Stimulated activated CD4-positive, alpha-beta T cell treated with anti-CD3 and anti-CD28 coated beads, Interleukin-15, amount 100 ng/mL, for 1 hour (primary cell): ENCODE measurements at places on chromosomes 3 and 15.

DNA sequence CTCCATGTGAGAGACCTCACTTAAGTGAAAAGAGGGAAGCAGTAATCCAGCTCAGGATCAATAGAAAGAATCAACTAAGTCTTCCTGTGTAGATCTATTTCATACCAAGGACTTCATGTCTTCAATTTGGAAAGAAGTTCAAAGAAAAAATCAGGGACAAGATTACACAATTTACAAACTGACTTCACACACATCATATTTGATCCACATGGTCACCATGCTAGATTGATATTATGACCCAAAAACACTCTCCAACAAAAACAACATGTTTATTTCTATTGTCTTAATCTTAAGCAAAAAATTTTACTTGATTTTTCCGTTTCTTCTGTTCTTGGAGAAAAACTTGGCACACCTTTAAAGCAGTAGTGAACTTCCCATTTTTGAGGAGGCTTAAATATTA, 76.3 kb downstream of the THBS1 start:
- no peak for DNase-seq

GRCh38 chr3:177459401-177459800, 262.1 kb upstream of the TBL1XR1 start:
- DNase-seq, result no peak

GRCh38 chr3:354432-354831, 157.9 kb downstream of the CHL1 start:
- DNase-seq, result no peak

- DNase-seq, result no peak
These were observed 1371.6 kb downstream of the NSUN3 start for GRCh38 chr3:95434491-95434890.

- DNase-seq, result no peak
These were observed 1.6 kb downstream of the EIF4E3 start for GRCh38 chr3:71723452-71724170.

GRCh38 chr3:86785386-86785785, 205.6 kb downstream of the VGLL3 start:
- DNase-seq, result no peak

DNA sequence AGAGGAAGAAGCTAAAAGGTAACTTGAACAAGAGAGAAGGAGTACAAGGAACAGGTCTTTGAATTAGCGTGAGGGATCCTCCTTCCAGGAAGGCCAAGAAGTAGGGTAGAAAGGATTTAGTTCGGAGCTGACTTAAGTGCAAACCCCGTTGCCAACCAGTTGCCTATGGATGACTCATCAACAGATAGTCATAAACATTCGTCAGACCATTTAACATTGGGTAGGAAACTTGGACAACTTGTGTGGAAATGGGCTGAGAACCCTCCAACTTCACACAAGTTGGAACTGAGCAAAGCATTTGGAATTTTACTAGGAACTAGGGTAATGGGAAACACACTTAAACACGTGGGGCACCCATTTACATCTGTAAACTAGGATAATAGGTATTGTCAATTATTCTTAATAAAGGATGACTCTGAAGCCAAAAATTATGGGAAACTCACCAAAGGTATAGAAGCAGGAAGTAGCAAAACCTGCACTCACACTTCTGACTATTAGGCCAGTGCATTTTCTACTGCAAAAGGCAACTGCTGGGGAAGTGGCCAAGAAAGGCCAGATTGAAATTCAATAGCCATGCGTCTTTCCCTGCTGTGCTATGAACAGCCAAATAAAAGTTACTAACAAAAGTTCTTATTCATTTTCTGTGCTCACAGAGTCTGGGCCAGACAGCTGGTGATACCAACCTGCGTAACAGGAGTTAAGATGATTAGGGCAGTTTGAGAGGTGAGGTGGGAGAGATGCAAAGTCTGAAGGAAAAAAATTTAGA, 174.5 kb upstream of the TMC3 start:
- DNase-seq, result no peak

GRCh38 chr3:100265016-100265415, 4.2 kb downstream of the TBC1D23 start:
- DNase-seq, result no peak

GRCh38 chr3:60313951-60314461, 937.2 kb downstream of the FHIT start:
- DNase-seq, result no peak

GRCh38 chr15:75641603-75642002, 1.6 kb upstream of the IMP3 start:
- DNase-seq, result no peak

- DNase-seq, result no peak
These were observed 7.0 kb upstream of the HAPLN3 start for GRCh38 chr15:88902221-88902835.

DNA sequence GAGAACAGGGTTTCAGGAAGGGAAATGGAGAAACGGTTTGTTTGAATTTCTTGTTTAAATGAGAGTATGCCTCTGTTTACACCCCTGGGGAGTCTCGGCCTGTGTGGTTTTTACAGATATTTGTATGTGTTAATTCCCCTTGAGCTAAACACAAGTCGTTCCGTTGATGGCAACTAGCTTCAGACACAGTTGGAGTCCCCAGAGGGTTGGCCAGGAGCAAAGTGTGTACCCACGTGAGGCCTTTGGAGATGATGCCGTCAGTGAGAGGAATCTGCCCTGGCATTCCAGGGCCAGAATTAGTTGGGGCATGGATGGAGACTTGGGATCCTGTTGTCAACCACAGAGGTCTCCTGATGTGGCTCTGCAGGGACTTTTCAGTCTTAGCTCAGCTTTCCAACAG, 44.0 kb downstream of the CEMIP start:
- no peak for DNase-seq

GRCh38 chr15:69838338-69838737, 259.4 kb downstream of the TLE3 start:
- no peak for DNase-seq

DNA sequence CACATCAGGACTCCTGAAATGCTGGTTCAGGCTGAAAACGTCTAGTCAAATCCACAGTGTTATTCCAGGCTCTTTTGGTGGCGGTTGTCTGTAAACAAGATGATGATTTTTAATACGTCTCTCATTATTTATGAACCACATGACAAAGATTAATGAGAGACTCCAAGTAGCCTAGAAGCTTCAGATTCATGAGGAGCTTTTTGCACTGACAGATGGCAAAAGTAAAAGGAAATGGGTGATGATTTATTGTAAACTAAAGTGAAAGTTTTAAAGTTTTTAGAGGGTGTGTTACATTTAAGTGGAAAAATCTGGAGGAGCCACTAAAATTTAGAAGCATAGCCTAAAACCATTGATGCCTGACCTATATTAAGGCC, 77.0 kb downstream of the BBX start:
- no peak for DNase-seq

DNA sequence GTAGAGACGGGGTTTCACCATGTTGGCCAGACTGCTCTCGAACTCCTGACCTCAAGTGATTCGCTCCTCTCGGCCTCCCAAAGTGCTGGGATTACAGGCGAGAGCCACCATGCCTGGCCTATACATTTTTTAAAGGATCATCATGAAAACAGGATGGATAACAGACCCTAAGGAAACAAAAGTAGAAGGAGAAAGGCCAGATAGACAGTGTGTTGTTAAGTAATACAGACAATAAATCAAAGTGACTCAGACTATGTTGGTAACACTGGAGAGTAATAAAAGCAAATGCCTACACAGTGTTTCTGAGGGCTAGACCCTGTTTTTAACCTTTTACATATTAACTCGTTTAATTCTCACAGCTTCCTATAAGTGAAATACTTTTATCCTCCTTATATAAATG, 133.8 kb upstream of the MCTP2 start:
- DNase-seq, result no peak

DNA sequence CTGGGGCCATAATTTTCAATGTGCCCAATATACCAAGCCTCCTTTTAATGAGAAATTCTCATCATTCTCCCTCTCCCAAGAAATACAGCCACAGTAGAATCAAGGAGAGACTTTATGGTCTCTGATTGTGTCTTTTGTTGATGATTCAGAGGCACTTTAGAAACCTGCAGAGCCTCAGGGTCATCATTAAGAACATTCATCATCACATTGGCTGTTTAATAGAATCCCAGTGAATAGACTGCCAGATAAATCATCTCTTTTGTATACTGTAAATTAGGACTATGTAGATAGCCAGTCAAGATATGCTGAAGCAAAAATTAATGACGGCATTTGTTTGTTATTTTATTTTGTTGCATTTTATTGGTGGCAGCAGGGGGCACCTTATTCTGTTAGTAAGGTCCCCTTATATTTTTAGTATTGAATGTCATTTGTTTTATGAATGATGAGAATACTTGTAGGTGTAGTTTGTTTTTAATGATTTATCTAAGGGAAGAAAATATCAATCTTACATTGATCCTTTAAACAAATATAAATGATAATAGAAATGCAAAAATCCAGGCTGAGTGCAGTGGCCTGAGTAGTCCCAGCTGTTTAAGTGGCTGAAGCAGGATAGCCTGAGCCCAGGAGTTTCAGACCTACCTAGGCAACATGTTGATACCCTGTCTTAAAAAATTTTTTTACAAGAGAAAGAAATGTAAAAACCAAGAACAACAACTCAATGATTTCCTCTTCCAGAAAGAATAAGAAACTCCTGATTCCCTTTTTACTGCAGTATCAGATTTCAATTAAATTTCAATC, 138.8 kb downstream of the ZBBX start:
- no peak for DNase-seq

- no peak for DNase-seq
These were observed 96.3 kb upstream of the IGF1R start for GRCh38 chr15:98551936-98552562.

- no peak for DNase-seq
These were observed 773 bp downstream of the ANKRD28 start for GRCh38 chr3:15796771-15797641.

GRCh38 chr15:100107606-100108225, 234.1 kb downstream of the ADAMTS17 start:
- DNase-seq, result no peak

GRCh38 chr3:57758686-57759085, 2.6 kb downstream of the SLMAP start:
- DNase-seq, result no peak

GRCh38 chr3:68468695-68469375, 463.5 kb downstream of the TAFA4 start:
- no peak for DNase-seq

- DNase-seq, result no peak
These were observed 27.0 kb downstream of the PLS1 start for GRCh38 chr3:142623194-142623593.

GRCh38 chr15:64343222-64343621, 12.8 kb downstream of the CSNK1G1 start:
- no peak for DNase-seq

DNA sequence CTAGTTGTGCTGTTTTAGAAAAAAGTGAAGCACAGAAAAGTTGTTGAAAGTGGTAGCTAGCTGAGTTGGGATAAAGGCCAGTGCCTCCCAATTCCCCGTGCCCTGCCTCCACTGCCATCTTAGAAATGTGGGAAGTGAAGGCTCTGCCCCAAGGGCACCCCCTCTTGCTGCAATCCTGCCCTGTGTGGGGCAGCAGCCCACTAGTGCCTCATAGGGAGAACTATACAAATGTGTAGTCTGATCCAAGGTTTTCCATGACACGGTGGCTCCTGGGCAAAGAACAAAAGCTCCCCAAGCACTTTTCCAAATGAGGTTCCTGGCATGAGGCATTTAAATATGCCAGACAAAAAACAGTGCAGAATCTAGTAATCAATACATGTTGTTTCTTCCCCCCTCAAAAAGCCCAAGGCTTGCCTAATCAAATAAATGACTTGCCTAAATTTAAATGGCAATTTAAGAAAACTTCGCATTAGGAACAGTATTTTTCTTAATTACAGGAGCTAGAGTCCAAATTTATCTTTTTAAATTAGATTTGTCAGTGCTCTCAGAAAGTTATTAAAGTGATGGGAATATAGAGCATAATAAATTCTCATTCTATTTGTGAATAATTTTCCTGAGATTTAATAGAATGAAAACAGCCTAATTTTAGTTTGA, 83.8 kb downstream of the GHSR start:
- no peak for DNase-seq

- DNase-seq, result no peak
These were observed 101.8 kb downstream of the LRRK1 start for GRCh38 chr15:101020945-101021344.

DNA sequence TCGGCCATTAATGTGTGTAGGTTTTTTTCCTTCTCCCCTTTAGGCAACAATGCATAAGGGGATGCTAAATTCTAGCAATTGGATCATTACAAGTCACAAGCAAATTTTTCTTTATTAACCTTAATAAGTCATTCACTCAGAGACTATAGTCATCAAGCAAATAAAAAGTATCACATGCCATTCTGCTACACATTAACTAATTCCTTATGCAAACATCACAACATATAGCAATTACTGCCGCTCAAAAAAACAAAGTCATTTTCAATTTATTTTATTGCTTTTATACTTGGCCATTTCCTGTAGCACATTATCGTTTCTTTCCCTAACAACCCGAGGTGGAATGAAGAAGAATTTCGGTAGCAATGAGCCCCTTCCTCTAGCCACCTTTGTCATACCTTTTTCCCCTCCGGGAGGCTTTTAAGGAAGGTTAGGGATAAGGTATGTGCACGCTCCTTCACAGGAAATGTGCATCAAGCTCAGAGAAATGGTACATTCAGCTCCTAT, 421.2 kb downstream of the TIGIT start:
- DNase-seq, result no peak

GRCh38 chr3:156216852-156217251, 96.5 kb downstream of the KCNAB1 start:
- no peak for DNase-seq

DNA sequence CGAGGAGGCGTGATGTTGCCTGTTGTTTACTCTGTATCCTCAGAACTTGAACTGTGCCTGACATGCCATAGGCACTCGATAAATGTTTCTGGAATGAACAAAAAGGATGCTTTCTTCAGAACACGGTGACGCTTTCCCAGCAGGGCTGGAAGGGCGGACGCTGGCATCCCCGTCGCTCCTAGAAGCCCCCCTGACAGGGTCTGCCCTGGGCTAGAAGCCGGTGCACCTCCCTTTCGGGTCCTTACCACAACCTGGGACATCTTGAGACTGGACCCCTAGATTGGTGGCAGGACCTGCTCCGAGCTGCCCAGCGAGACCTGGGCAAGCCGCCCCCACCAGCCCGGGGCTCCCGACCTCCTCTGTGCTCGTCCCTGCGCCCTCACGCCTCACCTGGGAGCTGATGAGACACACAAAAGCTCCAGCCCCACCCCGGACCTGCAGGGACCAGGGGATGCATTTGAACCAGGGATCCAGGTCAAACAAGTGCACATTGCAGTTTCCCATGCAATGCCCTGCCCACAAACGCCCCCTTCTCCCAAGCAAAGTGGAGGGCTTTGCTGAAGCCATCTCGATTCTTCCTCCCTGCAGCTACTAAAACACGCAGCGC, 131.2 kb upstream of the MEF2A start:
- no peak for DNase-seq

- DNase-seq, result no peak
These were observed 31.2 kb downstream of the CHDH start for GRCh38 chr3:53815067-53815466.

DNA sequence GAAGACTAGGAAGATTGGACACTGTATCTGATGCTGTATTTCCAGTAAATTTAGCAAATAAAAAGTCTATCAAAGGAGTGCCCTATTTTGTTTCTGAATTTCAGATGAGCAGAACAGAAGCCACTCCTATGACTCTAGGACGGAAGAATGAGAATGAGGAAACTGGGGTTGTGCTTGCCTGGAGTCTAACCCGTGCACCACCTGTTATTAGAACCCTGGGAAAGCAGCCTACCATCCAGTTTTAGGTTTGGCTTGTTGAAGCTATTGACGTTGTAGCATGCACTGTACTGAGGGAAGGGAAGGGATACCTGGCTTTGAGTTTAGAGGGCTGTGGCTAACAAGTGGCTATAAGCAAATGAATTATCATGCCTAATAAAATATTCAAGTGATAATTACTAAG, 318.5 kb downstream of the SLC9A9 start:
- DNase-seq, result no peak

GRCh38 chr15:92471288-92471687, 77.6 kb downstream of the ST8SIA2 start:
- no peak for DNase-seq
